ENCODE measurements at places on chromosomes 1 and 21. TPM values are rescaled to one million over a fixed set of nuclear protein-coding genes. Genes with fewer than 3 reads are reported as not detected.

DNA sequence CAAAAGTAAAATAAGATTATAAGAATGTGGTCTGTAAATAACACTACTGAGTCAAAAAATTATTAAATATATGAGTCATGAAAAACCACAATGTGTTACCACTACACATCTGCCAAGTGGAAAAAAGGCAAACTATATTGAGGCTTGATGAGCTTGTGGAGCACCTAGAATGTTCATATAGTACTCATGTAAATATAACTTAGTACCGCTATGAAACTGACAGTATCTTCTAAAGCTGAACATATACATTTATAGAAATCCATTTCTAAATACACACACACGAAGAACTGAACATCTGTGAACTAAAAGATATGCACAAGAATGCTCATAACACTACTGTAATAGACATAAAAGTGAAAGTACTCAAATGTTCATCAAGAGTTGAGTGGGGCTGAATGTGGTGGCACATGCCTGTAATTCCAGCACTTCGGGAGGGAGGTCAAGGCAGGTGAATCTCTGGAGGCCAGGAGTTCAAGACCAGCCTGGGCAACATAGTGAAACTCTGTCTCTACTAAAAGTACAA is 18.5 kb upstream of the GBP3 start:
- no peak for DNase-seq

GRCh38 chr21:34801519-34802132 is 132.8 kb downstream of the CLIC6 start:
- no peak for DNase-seq

- no peak for DNase-seq
These were observed 3.6 kb downstream of the CTBS start for GRCh38 chr1:84570436-84571149.

DNA sequence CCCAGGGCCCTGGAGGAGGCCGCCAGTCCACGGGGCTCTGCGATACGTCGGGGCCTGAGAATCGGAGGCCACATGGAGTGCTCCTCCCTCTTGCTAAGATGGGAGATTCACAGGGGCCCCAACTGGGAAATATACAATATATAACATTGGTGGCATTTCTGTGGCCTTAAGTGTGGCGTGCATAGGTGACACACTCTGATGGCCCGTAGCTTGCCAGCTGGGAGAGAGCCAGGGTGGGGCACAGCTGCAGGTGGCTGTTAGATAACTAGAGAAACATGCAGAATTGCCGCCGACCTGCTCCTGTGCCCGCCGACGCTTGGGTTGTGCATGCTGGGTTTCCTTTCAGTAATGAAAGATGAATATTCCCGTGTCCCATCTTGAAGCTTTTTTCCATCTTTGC is 30.1 kb downstream of the UMODL1 start:
- no peak for DNase-seq

DNA sequence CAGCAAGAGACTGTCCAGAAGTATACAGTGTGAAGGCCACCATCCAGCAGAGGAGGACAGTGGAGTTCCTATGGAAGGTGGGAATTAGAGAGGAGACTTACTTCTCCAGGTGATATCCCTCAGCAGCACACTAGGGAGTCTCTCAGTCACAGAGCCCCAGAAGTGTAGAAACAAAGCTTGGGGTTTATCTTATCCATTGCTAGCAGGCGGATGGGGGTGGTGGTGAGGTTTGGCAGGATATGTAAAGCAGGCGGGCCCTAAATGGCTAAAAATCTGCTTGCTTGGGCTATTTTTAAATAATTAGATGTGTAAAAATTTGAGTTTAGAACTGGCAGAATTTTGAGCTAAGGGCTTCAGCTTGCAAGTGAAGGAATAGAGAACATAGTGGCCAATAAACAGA is 50.1 kb upstream of the RGS18 start:
- DNase-seq = no peak

- DNase-seq = no peak
These were observed 419.9 kb downstream of the ZP4 start for GRCh38 chr1:237470712-237471338.

GRCh38 chr21:15445327-15445726 is 284.5 kb upstream of the USP25 start:
- no peak for DNase-seq

Gene CDKN2C
- 9.2 TPM for total RNA-seq

Gene OPRD1
- total RNA-seq = not detected

Data from lower lobe of right lung (tissue), 2 donors.